ENCODE measurements at places on chromosomes 6 and 20.
A peak's percentile ranks its signal among the peaks of the same experiment; 100 is the strongest.

GRCh38 chr6:30322527-30323501 lies 3.9 kb upstream of the TRIM39 start:
- no peak for DNase-seq

DNA sequence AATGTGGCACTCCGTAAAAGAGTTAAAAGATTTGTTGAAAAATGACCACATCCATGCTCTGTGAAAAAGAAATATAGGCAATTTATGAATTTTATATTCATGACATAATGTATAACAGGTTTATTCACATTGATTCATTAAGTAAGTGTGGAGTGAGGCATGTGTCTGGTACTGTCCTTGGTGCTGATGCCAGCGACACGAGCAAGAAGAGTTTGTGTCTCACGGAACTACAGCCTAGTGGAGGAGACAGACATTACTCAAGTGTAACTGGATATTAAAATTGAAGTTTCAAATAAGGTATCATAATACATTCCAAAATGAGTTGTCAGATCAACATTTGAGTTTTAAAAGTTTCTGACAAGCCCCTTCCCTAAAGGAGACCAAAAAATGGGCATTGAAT lies 158.2 kb upstream of the PRND start:
- no peak for DNase-seq

DNA sequence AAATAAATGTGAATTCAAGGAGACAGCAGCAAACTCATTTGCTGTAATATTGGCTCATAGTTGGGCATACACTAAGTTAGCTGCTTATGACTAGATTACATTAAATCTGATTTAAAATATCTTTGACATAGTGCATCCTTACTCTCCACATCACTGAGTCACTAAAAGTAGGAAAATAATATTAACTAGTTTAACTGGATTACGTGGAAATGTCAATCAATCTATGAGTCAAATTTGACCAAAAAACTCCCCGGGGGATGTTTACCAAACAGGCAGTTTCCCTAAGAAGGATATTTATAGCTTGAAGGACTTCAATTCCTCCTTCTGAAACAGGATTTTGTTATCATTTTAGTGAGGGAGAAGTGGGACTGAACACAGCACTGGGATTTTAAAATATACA lies 366.5 kb downstream of the ESR1 start:
- DNase-seq = no peak

GRCh38 chr6:27556406-27556805 lies 83.5 kb upstream of the ZNF184 start:
- DNase-seq = no peak

DNA sequence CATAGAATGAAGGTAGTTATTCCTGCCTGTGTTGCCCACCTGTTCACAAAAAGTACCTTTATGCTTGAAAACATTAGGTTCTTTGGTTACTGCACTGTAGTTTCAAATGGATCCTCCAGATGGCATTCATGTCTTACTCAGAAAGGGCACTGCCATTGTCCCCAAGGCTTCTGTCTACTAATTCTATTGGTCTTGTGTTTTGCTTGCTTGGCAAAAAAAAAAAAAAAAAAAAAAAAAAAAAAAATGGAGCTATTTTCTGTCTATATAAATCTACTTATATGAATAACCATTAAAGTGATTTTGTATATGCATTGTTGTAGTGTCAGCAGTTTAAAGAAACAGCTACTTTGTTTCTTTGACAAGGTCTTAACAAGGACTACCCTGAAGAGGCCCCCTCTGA lies 12.7 kb upstream of the EFHC1 start:
- DNase-seq = peak; percentile 42

GRCh38 chr6:158031381-158032353 lies 50.0 kb downstream of the SYNJ2 start:
- no peak for DNase-seq

- DNase-seq = no peak
These were observed 868.6 kb upstream of the GJE1 start for GRCh38 chr6:141264101-141264500.

GRCh38 chr6:53854843-53855567 lies 60.2 kb downstream of the LRRC1 start:
- DNase-seq = no peak

- DNase-seq = no peak
These were observed 55.2 kb upstream of the PREP start for GRCh38 chr6:105458084-105458483.

GRCh38 chr20:18225632-18226031 lies 62.7 kb upstream of the ZNF133 start:
- DNase-seq = no peak
